ENCODE measurements at places on chromosomes 3 and 15.

DNA sequence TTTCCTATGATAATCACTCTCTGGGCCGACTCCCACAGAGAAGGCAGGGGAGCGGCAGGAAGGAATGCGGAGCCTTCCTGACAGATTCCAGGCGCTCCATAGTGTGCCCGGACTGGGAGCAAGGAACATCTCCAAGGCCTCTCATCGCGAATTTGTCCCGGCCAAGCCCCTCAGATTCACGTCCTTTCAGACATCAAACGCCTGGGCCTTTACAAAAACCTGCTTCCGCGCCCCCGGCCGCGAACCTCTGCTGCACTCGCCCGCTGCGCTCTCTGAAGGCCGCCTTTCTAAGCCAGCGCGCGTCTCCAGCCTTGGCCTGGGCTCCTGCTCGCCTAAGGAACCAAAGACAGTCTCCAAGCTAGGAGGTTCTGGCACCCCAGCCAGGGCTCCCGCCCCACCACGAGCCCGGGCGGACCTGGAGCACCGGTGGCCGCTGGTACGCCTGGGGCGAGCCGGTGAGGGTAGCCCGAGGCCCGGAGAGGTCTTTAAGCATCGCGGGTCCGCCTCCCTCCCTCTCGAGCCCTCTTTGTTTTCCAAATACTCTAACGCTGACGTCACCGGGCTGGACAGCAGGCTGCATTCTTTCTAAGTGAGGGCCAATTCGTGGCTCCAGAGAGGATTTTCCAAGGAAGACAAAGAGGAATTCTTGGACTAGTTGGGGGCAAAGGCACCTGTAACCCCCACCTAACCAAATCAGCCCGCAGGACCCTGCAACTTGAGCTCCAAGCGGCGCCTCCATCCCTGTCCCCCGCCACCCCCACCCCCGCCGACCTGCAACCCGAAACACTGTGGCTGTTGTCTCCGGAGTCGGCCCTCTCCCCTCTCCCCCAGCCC is 759 bp downstream of the AMOTL2 start:
- peak; percentile 71 for DNase-seq

DNA sequence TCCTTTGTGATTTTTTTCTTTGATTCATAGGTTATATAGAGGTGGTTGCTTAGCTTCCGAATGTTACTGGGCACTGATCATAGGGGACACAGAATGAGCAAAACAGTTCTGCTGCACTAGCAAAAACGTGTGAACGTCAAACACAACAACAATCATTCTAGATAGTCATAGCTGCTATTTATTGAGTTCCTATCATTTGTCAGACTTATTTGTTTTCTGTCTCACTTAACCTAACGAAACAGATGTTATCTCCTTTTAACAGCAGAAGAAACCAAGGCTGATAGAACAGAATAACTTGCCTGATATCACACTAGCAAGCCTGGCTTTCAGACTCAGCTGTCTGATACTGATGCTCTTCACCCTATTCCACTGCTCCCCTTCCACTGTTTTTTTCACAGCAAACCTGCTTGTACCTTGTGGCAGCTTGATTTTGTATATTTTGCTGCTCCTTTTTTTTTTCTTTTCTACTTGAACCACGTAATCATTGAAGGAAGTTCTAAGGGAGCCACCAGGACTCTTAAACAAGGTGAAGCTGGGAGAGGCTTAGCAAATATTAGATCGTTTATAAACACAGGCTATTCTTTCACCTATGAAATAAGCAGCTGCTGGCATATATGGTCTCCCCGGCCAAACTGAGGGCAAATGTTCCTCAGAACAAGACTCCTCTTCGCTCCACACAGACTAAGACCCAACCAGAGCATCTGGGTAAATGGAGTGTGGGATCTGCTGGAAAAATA is 78.8 kb downstream of the MCF2L2 start:
- no peak for DNase-seq

GRCh38 chr3:94961423-94962100 is 898.7 kb downstream of the NSUN3 start:
- no peak for DNase-seq

GRCh38 chr3:173747427-173747826 is 349.9 kb downstream of the NLGN1 start:
- no peak for DNase-seq

DNA sequence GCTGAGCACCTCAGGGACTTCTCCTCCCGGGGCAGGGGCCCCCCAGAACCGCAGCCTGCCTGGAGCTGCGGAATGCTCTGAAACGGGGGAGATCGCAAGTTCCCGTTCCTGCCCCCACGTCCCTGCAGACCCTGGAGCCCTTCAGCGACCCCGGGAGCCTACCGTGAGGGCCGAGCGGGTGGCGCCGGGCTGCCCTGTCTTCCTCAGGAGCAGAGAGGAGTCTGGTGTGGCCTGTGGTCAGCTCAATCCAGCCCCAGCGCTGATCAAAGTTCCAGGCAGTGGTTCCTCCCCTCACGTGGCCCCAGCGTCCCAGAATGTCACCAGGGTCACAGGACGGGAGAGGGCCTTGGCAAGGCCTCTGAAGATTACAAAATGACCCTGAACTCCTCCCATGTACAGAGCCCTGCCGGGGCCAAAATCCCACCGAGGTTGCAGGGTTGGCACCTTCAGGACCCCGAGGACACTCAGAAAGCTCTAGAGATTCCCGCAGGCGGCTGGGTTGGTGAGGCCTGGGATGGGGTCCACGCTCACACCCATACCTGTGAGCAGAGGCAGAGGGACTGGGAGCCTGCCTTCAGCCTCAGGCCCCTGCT is at the start of gene CPN2:
TSS of gene CPN2 (minus strand) at position 249 of the 593 bp plus-strand sequence. CDS start 8,626 bp downstream, outside the sequence.
- DNase-seq, result no peak

DNA sequence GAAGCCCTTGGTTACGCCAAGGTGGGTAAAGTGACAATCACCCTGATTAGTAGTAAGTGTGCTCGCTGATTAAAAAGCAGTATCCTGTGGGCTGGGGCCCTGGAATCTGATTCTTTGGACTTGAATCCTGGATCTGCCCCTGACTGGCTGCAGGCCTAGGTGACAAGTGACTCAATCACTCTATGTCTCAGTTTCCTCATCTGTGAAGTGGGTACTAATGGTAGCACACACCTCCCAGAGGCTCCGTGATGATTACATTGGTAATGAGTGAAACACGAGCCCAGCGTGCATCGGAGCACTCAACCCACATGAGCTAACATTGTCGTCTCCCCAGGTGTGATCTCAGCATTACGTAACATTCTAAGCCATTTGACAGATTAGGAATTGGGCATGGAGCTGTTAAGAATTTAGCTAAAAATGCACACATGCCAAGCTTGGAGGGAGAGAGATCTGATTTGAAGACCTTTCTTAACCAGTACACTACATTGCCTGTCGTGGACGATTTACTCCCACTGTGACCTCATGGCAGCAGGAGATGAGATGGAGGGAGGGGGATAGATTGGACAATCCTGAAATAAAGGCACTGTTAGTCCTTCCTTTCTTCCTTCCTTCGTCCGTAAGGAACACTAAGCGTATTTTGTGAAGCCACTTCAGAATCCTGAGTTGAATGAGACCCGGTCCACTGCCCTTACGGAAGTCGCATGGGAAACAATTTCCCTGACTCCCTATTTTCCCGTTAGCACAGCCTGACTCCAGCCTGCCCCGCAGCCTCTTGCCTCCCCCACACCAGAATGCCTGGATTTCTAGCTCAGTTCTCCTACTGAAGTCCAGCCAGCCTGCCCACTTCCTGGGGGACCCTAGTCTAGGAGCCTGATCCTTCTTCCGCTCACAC is 32.1 kb downstream of the MGLL start:
- DNase-seq, result no peak

DNA sequence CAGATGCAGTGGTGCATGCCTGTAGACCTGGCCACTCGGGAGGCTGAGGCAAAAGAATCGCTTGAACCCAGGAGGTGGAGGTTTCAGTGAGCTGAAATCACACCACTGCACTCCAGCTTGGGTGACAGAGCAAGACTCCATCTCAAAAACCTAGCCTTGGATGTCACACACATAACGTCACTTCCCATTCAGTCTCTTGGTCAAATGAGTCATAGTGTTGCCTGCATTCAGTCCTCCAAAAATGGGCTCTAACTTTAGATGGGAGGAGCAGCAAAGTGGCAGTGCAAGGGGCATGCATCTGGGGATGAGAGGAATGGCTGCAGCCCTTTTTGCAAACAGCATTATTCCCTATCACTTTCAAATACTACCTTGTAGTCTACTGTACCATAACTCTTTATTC is 62.9 kb upstream of the AGBL1 start:
- no peak for DNase-seq

DNA sequence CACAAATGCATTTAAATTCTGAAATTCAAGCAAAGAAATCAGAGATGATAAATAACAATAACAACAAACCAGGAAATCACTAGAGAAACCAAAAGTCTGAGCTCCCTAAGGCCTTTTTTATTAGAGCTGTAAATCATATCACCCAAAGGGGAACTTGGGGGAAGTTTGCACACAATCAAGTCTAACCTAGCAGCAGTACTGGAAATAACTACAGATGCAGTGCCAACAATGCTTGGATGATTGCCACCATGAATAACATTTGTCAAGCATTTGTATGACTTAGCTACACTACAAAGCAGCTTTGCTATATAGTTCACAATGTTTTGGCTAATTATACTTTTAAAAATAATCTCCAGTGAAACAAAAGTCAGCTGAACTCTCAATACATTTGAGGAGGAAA is 27.8 kb downstream of the SHQ1 start:
- DNase-seq, result no peak

GRCh38 chr3:78003090-78003489 is 963.2 kb downstream of the ROBO2 start:
- DNase-seq, result no peak

DNA sequence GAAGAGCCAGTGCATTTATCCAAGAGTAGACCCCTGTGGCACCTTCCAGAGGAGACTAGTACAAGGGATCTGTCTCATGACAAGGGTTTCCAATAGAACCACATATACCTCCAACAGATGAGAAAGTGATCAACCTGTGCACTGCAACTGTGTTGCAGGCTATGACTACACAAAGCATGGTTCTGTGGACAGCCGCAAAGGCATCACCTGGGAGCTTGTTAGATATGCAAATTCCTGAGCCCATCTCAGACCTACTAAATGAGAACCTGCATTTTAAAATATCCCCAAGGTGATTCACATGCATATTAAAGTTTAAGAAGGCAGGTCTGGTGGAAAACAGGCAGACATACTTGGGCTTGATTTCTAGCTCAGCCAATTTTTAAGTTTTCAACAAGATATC is 368.7 kb downstream of the FOXP1 start:
- no peak for DNase-seq

DNA sequence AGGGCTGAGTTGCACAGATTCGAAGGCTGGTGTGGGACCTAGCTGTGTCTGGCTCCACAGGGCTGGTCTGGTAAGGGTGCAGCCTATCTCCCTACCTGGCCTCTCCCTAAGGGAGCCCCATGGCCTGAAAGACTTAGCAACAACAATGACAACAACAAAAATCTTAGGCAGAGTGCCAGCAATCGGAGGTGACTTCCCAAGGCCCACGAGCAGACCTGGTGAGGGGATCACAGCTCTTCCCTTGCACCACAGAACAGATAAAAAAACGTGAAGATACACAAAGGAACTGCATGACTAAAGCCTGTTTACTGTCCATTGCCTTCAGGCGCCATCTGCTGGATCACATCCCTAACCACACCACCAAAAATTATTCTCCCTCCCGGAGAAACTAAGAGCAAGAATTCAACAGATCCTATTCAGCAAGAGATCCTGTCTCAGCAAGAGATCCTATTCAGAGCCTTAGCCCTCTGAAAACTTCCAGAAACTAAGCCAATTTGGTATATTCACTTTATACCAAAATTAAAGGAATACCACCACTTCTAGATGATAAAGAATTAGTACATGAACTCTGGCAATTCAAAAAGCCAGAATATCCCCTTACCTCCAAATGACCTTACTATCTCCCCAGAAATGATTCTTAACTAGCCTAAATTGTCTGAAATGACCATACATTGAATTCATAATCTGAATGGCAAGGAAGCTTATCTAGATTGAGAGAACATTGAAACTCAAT is 24.1 kb upstream of the OR5K4 start:
- peak; percentile 6 for DNase-seq

- no peak for DNase-seq
Measured at GRCh38 chr15:69556344-69556743, 103.7 kb downstream of the RPLP1 start.

GRCh38 chr3:148221303-148221702 is 476.4 kb upstream of the AGTR1 start:
- DNase-seq, result no peak

- DNase-seq, result no peak
Measured at GRCh38 chr3:146747928-146748327, 142.8 kb upstream of the PLSCR5 start.

DNA sequence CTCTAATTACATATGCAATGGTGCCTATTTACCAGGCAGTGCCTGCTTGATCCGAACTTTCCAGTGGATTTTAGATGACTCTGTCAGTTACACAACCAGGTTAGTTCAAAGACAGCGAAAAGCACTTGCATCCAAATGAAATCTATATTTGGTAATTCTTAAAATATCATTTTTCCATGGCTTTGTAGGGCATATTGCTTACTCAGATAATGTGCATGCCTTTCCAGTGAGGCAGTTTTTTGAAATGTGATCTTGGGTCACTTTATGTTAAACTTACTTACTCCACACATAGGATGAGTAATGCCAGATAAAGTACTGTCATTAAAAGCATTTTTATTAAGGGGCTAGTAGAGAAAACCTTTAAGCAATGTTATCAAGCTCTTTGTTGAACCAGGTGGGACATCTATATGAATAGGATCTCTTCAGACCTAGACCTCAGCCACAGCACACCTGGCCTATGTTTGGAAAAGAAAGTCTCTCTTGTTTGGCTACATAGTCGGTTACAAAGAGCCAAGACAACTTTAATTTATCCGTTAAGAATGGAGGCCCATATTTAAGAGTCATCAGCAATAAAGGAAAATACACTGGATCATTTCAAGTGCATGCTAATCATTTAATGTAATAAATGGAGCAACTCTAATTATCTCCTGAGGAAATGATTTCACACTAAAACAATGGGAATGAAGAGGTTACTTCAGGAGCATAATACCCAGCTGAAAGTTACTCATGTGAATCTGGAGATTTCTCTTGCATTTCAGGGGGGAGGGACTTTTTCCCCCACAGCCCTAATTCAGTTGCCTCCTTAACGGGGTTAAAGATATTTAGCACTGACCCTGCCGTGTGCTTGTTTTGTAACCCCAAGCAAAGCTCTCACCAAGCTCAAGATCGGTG is 56.3 kb upstream of the TMCO5A start:
- DNase-seq, result no peak

DNA sequence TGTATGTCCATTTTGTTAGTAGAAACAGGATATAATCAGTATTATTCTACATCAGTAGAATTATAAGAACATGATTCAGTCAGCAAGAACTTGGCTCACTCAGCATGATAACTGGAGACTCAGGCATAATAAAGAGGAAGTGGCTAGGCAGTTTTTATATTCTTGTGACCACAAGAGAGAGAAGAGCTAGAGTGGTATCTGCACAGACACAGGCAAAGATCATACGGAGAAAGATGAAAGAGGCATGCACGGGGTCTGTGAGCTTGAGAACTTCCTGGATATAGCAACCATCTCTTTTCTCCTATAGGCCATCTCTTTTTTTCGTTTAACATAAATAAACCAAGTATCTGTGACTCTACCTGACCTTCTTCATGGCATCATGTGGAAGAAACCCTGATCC is 46.8 kb downstream of the MYO5A start:
- no peak for DNase-seq

GRCh38 chr3:155815030-155815545 is 9.0 kb upstream of the C3orf33 start:
- DNase-seq, result no peak
